GM03348 (cell line): ENCODE measurements at places on chromosomes 12 and 14.
A peak's percentile ranks its signal among the peaks of the same experiment; 100 is the strongest.

DNA sequence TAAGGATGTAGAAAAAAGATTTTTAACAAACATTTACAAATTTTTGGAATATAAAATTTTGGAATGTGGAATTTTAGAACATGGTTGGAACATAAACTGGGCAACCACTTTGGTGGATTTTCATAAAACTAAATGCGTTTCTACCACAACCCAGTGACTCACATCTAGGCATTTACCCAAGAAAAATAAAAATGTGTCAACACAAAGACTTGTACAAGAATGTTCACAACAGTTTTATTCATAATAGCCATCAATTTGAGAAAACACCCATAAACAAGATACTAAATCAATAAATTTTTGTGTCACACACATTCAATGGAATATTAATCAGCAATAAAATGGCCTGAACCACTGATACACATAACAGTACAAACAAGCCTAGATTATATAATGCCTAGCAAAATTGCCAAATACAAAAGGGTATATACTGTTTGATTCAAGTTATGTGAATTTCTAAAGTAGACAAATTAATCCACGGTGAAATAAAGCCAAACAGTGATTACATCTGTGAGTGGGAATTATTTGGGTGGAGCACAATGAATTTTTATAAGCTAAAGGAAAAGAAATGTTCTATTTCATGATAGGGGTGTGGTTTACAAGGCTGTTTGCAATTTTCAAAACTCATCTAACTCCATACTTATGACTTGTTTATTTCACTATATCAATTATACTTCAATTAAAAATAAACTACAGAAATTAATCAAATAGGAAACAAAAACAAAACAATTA lies 415.2 kb upstream of the OR4E1 start:
- DNase-seq: no peak

DNA sequence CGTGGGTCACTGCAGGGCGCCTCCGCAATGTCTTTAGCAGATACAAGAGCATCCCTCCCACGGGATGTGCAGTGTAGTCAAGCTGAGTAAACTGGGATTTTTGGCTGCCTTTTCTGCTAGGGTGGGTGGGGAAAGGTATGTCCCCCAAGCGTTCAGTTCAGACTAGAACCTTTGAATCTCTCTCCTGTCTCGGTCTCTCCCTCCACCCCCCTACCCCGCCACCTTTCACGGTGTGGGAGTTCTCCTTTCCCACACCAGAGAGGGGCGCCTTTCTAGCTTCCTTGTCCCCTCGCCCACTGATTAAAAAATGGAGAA lies 525 bp upstream of the FAR2 start:
- peak; percentile 38 for DNase-seq

GRCh38 chr12:104718304-104718929 lies 239.7 kb downstream of the SLC41A2 start:
- peak; percentile 63 for DNase-seq

DNA sequence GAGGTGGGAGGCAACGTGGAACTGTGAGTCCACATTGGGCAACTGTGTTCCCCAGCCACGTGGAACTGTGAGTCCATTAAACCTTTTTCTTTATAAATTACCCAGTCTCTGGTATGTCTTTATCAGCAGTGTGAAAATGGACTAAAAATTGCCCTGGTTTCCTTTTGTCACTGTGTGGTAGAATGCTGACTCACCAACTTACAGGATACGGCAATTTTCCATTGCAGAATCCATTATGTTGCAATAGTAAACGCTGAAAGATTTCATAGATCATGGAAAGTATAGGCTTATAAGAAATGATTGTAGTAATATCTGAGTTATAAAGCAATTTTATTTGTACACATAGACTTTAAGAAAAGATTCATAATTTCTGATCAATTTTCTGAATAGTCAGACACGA lies 93.0 kb downstream of the GTF2A1 start:
- peak; percentile 9 for DNase-seq

GRCh38 chr12:112870267-112870980 lies 36.3 kb upstream of the OAS1 start:
- no peak for DNase-seq

GRCh38 chr12:6824085-6824775 lies 2.6 kb downstream of the GPR162 start:
- no peak for DNase-seq

DNA sequence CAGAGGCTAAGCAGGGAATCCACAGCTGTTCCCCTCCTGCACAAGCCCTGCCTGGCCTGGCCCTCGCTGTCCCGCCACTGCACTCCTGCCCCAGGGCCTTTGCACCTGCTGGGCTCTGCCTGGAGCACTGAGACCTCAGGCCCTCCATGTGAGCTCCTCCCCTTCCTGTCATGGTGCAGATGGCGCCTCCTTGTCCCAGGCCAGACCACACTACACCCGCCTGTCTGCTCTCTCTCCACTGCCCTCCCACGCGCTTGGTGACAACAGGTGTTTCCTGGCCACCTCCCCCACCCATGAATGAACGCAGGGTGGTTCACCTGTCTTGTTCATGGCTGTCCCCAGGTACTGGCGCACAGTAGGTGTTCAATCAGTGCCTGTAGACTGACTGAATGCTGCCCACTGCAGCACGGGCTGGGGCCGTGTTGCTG lies 82.9 kb downstream of the NCOR2 start:
- DNase-seq: no peak

GRCh38 chr12:88944397-88944796 lies 364.1 kb upstream of the KITLG start:
- DNase-seq: peak; percentile 3

GRCh38 chr12:50402264-50403000 lies 1.7 kb downstream of the LARP4 start:
- no peak for DNase-seq

DNA sequence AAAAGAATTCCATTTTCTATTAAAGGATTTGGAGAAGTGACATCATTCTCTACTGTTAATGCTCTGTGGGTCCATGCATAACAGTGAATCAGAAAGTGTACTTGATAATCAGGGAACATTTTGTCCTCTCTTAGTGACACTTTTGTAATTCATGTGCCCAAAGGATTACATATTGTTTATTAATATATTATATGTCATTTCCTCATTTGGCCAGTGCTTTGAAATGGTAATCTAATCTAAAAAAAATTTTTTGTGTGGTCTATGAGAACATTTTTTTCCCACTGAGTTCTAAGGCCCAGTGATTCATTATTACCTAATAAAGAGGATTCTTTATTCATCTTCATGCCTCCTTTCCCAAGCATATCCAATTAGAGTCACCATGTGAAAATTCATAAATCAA lies 79.7 kb upstream of the MYF6 start:
- DNase-seq: peak; percentile 34

DNA sequence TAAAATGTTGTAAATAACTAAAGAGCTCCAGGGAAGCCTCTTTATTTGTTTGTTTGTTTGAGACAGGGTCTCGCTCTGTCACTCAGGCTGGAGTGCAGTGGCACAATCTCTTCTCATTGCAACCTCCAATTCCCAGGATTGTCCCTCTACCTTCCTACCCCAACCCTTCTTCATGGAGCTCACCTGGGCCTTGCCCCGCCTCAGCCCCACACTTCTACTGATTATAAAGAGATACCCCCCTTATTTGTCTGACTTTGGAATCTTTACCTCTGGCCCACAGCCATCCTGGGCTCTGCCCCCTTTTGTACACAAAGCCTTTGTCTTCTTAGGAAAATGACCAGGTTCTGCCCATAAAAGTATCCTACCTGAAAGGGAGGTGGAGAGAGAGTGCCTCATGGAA lies 9.1 kb upstream of the BLTP3B start:
- no peak for DNase-seq

DNA sequence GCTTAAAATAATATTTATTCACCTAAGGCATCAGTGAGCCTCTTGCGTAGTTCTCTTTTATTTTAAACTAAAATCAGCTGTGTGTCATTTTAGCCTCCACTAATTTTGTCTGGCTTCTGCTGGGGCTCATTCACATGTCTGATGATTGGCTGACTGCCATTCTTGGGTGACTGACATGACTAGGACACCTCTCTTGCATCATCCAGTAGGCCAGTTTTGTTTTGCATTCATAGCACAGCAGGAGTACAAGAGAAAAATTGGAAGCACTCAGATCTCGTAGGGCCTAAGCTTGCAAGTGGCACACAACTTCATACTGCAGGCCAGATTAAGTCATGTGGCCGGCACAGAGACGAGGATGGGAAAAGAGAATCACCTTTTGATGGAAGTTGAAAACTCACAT lies 1226.5 kb downstream of the GALC start:
- no peak for DNase-seq

GRCh38 chr12:130079279-130079678 lies 83.0 kb upstream of the FZD10 start:
- DNase-seq: no peak

GRCh38 chr14:83548061-83548839 lies 1981.7 kb upstream of the FLRT2 start:
- peak; percentile 7 for DNase-seq

GRCh38 chr12:1473418-1473817 lies 121.0 kb downstream of the FBXL14 start:
- no peak for DNase-seq

DNA sequence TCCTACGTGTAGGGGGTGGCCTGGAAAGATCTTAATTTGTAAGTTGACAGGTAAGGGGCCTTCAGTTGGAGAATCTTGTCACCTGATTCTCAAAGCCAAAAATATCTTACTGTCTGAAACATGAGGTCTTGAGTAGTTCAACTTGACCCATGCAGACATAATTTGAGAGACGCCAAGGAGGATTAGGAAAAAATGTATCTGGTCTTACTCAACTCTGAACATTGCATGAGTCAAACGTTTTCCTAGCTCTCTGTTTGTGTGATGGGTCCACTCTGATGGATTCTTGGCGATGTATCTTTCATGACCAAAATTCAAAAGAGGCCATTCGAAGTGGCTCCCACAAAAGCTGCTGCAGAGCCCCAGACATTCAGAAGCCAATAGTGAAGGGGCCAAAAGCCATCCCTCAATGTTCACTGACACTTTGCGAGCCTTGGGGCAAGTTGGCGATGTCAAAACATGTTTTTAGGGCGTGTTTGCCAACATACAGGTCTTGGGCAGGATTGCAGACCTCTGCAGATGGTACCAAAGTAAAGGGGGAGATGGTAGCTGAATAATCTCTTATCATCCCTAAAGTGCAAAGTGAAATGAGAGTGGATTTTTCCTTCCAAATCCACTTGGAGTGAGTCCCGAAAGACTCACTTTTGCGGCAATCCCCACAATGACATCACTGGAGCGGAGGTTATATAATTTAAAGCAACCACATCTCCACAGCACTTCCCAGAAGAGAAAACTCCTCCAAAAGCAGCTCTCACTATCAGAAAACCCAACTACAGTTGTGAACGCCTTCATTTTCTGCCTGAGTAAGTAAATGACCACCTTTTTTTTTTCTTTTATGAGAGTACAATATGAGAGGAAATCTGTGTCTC lies at the start of gene BDKRB1:
Gene BDKRB1 (plus strand): TSS at position 710 of the 866 bp plus-strand sequence. CDS start 7,473 bp downstream, outside the sequence.
- DNase-seq: peak; percentile 82

DNA sequence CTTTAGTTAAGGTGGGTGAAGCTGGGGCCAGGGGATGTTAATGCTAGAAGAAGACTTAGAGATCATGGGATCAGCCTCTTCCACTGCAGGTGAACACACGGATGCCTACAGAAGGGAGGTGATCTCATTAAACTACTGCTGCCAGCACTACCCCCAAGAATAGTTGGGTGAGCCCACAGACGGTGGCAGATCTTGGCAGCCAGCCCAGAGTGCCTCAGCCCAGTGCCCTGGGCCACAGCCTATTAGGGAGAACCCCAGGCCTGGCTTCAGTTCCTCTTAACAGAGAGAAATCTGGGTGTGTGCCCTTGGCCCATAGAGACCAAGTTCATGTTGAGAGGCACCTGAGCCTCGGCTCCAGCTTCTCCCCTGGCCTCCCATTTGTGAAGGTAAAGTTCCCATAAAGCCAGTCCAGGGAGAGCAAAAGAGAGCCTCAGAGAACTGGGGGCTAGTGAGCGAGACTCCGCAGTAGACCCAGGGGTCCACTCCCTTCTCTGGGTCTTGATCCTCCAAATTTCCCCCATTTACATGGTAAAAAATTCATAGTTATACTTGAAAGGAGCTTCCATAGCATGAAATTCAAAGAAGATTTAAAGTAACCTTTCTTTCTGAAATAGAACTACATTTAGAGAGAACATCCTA lies 125.0 kb upstream of the CCND2 start:
- DNase-seq: no peak

DNA sequence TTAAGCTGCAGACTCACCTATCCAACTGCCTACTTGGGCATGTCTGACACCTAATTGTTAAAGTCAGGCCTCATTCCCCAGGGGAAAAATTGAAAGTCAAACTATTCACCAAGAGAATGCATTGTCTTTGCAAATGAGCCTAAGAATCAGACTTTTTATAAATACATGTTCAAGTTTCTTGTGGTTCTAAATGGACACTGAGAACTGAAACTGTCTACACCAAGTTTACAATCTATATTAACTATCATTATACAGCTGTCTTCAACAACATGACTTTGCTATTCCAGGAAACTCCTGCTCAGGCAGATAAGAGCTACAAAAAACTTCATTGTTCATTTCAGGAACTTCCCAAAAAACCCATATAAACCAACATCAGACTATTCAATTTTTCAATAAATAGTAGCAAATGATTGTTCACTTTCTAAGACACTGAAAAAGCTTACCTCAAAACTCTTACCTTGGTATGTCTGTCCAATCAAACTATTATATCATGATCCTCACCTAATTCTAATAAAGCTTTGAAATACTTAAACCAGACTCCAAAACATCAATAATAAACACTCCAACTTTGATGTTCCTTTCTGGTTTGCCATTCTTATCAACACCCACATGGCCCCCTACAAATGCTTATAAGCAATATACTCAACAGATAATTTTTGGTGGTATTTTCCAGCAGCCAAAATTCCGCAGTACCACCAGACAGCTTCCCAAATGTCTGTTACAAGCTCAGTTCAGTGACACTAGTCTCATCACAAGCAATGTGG lies 24.2 kb downstream of the CDK17 start:
- DNase-seq: no peak

- DNase-seq: peak; percentile 53
Measured at GRCh38 chr14:24392325-24393091, 6.3 kb upstream of the NYNRIN start.

DNA sequence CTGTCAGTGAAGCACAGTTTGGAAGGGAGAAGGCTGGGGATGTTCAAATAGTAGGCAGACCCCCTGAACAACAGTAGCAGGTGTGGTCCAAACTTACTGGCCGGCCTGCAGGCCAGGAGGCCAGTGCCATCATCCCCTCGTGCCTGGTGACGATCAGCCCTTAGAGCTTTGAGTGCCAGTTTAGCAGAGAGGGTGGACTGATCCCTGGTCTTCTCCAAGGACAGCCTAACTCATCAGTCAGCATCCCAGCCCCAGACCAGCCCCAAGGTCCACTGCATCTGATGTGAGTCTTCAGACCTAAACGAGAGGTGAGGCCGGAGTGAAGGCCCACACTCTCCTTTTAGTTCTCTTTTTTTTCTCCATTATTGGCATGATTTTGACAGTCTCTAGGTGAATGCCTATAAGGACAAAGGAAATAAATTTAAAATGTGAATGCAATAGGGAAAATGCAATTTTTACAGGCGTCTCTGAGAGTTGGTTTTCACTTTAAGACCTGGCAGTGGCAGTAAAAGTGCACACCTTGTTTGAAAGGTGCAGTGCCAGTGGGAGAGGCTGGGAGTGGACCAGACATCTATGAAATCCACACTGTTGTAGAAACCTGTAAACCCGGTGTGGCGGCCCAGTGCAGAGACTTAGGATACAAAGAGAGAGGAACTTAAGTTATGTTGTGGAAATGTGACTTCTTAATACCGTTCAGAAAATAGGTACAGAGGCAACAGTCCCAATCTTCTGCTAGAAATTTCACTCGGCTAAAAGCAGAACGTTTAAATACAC lies 311.2 kb downstream of the CACNA1C start:
- no peak for DNase-seq

GRCh38 chr14:84670796-84671195 lies 859.1 kb upstream of the FLRT2 start:
- no peak for DNase-seq

GRCh38 chr12:126944684-126945083 lies 1322.3 kb upstream of the TMEM132C start:
- DNase-seq: no peak
